ENCODE measurements at places on chromosomes 13 and 19.
A peak's percentile ranks its signal among the peaks of the same experiment; 100 is the strongest.

DNA sequence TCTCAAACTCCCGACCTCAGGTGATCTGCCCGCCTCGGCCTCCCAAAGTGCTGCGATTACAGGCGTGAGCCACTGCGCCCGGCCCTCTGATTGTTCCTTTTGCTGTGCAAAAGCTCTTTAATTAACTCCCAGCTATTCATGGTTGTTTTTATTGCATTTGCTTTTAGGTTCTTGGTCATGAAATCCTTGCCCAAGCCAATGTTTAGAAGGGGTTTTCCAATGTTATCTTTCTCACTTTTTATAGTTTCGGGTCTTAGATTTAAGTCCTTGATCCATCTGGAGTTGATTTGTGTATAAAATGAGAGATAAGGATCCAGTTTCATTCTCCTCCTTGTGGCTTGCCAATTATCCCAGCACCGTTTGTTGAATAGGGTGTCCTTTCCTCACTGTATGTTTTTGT is 19.2 kb upstream of the GRTP1 start:
- no peak for DNase-seq

GRCh38 chr19:47813304-47813994 is 8.3 kb upstream of the CRX start:
- DNase-seq = peak; percentile 95

- no peak for DNase-seq
Observed at GRCh38 chr19:7074705-7075282, 5.3 kb downstream of the ZNF557 start.

- DNase-seq = no peak
Observed at GRCh38 chr19:42420055-42420544, 7.1 kb downstream of the LIPE start.

DNA sequence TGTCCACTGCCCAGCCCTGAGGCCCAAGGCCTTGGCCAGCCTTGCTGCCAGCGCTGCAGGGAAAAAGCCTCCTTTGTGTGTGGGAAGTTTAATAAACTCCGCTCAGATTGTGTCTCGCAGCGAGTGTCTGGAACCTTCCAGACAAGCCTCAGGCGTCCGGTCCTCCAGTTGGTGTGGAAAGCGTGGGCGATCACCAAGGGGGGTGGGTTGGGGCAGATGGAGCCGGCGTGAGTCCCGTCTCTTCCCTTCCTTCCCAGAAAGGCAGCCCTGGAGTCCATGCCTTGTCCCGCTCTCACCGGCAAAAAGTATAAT is 4.6 kb downstream of the STK11 start:
- DNase-seq = no peak

DNA sequence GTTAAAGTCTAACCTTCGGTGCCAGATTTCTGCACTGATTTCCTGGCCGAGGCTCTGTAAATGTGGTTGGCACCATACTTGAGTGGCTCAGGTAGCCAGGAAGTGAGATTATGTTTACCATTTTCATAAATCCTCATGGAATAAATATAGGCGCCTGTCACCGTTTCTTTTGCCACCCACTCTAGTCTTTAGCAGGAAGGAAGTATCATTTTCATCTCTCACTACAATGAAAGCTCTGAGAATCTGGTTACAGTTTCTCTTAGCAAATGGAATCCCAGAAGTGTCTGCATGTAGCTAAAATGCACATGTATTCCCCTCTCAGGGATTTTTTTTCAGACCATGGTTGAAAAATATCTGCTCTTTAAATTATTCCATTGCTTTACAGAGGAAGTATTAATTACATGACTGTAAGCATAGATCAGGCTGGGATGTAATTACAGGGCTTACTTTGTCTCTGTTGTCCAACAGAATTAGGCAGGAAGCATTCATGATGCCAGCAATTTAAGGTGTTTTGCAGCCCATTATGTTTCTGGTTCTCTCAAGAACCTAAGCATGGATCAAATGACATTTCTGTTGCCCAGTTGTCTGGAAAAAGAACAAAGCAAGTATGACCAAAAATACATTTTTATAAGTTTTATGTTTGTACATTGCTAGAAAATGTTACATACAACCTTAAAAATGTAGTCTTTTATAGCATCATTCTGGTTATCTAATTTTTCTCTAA is 221.7 kb upstream of the SPRY2 start:
- DNase-seq = no peak

DNA sequence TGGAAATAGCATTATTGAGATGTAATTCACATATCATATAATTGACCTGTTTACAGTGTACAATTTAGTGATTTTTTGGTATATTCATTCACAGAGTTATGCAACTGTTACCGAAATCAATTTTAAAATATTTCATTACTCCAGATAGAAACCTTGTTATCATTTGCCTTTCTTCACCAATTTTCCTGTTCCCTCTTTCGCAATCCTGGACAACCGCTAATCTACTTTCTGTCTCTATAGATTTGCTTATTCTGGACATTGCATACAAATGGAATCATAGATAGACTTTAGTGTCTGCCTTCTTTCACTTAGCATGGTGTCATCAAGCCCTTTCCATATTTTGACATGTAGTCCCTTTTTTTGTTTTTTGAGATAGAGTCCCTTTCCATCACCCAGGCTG is 19.2 kb downstream of the MAB21L1 start:
- DNase-seq = no peak

DNA sequence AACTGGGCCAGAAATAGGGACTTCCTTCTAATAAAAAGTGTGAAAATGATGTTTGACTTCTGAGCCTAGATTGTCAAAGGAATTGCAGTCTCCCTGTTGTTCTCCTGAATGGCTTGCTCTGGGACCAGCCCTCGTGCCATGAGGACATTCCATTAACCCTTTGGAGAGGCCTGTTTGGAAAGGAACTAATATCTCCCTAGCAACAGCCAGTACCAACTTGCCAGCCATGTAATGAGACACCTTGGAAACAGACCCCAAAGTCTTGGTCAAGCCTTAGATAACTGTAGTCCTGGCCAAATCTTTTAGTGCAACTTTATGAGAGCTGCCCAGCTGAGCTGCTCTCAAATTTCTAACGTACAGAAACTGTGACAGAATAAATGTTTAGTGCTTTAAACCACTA is 8.2 kb upstream of the SIAH3 start:
- DNase-seq = no peak

- no peak for DNase-seq
Observed at GRCh38 chr13:45704854-45705695, 3.0 kb downstream of the CBY2 start.

GRCh38 chr13:90562443-90562842 is 785.0 kb upstream of the MIR17HG start:
- no peak for DNase-seq

DNA sequence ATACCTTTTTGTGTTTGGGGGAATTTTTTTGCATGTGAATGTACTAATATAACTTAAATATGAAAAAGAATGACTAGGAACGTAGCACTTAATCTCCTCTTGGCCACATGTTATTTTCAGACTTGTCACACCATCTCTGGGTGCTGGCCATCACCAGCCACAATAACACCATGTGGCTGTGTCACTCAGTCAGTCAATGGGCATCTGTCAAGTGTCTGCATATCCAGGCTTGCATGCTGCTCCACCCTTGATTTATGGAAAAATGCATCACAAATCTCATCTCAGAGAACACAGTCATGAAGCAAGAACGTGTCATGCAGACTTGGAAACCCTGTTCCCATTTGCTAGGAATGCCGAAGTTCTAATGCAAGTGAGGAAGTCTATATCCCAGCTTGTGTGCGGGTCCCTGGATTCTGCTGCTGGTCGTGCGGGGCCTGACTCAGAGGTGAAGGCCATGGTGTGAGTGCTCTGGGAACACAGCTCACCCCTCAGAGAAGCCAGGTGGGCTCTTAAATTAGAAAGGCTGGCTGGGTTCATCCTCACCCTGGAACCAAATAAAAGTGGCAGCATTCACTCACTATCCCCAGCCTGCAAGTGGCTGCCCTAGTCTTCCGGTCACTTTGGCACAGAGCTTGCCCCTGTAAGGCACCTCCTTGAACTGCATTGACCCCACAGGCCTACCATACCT is 53.6 kb upstream of the ARHGEF7 start:
- no peak for DNase-seq

- DNase-seq = no peak
Observed at GRCh38 chr19:48617146-48617937, 1.6 kb downstream of the RPL18 start.

- DNase-seq = no peak
Observed at GRCh38 chr13:36395280-36395679, 37.0 kb upstream of the CCNA1 start.

GRCh38 chr13:26247608-26248007 is 6.3 kb upstream of the CDK8 start:
- no peak for DNase-seq

DNA sequence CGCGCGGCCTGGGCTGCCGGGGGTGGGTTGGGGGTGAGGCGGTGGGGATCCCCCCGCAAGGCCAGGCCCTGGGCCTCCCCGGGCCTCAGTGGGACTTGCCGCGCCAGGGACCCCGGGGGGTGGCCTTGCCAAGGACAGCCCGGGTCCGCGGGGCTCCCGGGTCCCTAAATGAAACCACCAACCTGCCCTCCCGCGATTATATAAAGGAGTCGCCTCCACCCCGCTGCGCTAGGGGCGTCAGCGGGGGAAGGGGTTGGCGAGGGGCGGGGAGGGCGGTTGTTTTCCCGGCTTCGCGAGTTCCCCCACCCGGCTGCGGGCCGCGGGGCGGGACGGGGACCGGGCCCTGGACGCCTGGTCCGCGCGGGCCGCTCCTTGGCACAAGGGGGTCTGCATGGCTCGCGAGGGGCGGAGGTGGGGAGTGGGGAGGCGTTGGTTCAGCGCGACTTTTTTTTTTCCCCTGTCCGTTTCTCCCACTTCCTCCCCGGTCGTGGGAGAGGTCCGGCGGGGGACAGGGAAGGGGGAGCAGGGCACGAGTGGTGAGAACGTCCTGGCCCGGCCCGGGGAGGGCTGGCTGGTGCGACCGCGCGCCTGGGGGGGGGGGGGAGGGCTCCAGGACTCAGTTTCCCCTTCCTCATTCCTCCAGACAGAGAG is 822 bp upstream of the ZBTB7A start:
- DNase-seq = no peak

DNA sequence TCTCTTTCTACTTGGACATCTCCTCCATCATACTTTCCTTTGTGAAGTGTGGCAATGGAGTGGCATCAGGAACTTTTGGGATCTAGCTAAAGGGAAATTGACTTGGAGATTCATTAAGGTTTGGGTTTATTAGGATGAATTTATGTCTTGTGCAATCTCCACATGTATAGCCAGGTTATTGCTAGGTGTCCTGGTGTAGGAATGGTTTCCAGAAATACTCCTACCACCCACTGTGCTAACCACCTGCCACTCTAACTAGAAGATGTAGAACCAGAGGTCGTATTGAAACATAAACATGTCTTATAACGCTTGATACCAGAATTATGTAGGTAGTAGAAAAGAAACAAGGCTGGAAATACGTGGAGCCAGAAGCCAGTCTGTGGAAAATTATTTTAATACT is 38.1 kb upstream of the MED4 start:
- no peak for DNase-seq

- peak; percentile 77 for DNase-seq
Observed at GRCh38 chr19:38850976-38851621, 1.3 kb upstream of the HNRNPL start.

GRCh38 chr13:25276748-25277147 is 10.5 kb downstream of the MTMR6 start:
- no peak for DNase-seq

- no peak for DNase-seq
Observed at GRCh38 chr13:97978651-97979050, 25.2 kb downstream of the IPO5 start.

- no peak for DNase-seq
Observed at GRCh38 chr13:51581148-51581820, 3.0 kb upstream of the WDFY2 start.

DNA sequence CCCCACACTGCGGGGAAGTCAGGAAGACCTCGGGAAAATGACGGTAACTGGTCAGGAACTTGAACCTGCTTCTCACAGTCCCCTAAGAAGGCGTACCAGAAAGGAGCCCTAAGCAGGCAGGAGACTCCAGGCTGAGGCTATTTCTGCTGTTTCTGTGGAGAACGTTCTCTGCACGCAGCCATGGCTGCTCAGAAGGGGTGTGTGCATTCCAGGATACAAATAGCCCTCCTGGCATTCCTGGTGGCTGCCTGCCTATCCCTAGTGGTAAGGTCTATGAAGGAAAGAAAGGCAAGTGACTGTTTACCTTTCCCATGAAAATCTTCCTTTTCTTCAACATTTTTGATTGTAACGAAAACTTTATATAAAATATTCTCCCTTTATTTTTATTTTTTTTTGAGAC is 2.5 kb downstream of the SGCG start:
- no peak for DNase-seq

- no peak for DNase-seq
Observed at GRCh38 chr13:111533900-111534683, 213.7 kb downstream of the TEX29 start.

- no peak for DNase-seq
Observed at GRCh38 chr13:105937451-105937850, 598.0 kb downstream of the EFNB2 start.

GRCh38 chr13:26380930-26381329 is 127.0 kb downstream of the CDK8 start:
- DNase-seq = no peak

- no peak for DNase-seq
Observed at GRCh38 chr13:97001636-97002035, 7.4 kb upstream of the OXGR1 start.

DNA sequence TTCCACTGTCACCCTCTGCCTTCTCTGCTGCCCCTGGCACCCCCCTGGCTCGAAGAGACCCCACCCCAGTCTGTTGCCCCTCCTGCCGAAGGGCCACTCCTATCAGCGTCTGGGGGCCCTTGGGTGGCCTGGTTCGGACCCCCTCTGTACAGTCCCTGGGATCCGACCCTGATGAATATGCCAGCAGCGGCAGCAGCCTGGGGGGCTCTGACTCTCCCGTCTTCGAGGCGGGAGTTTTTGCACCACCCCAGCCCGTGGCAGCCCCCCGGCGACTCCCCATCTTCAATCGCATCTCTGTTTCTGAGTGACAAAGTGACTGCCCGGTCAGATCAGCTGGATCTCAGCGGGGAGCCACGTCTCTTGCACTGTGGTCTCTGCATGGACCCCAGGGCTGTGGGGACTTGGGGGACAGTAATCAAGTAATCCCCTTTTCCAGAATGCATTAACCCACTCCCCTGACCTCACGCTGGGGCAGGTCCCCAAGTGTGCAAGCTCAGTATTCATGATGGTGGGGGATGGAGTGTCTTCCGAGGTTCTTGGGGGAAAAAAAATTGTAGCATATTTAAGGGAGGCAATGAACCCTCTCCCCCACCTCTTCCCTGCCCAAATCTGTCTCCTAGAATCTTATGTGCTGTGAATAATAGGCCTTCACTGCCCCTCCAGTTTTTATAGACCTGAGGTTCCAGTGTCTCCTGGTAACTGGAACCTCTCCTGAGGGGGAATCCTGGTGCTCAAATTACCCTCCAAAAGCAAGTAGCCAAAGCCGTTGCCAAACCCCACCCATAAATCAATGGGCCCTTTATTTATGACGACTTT is 2.0 kb downstream of the ZFP36 start:
- DNase-seq = no peak

DNA sequence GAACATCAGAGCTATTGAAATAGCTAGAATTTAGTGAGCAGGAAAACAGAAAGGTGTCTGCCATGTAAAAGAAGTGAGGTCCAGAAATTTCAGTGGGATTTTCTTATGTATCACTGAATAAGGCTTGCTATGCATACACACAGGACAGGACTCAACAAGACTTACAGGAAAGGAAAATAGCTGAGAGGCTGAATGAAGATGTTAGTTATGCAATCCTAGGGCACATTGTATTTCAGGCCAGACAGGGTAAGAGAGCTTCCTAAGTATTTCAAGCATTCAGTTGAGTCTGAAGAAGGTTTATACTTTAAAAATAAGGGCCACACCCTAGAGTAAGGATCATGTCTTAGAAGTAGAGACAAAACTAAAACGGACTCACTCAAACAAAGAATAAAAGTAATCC is 419.9 kb upstream of the PRR20A start:
- no peak for DNase-seq

Data from ecto neural progenitor cell (in vitro differentiated cells).